ENCODE measurements at places on chromosomes 2 and 18. TPM values are rescaled to one million over a fixed set of nuclear protein-coding genes. Genes with fewer than 3 reads are reported as not detected.

The CXCR1 gene
- not detected for total RNA-seq

The CCDC142 gene
- 53.1 TPM for total RNA-seq

The DHRS9 gene
- total RNA-seq = 0.59 TPM

The BCL2 gene
- total RNA-seq = 69.3 TPM

The FTCDNL1 gene
- total RNA-seq = 1.8 TPM

The ZNF396 gene
- 2.9 TPM for total RNA-seq

The TBC1D8 gene
- total RNA-seq = 51.8 TPM

DNA sequence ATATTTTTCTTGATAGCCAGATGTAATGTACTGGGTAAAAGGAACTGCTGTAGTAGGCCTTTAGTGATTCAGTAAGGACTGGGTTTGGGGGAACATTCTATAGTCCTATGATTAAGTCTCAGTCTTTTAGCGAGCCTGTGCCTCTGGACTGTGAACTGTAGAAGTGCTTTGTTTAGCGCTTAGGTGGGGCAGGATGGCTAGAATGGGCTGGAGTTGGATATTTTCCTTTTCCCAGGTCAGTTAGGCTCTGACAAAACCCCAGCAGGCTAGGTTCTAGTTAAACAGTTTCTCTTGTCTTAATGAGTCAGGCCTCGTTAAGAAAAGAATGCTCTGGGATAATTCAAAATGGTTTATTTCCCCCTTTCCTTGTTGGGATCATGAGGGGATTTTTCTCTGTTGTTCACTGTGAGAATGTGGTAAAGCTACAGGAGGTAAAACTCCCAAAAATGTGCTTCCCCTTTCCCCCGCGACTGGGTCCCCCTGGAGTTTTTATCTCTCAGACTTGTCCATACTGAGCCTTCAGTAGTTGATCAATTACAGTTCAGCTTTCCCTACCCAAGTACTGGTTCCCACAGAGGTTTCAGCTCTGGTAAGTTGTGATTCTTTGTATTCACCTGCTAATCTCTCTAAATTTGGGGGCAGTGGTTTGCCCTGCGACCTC, 31.5 kb downstream of the EHBP1 start:
- H3K27me3 ChIP-seq = no peaks in the 10 kb centered on the region
- no peaks in the 10 kb centered on the region for H3K36me3 ChIP-seq
- DNase-seq = no peak
- peaks cover 71% of the 10 kb centered on the region for H3K4me1 ChIP-seq
- no peak overlapping the region for H3K4me3 ChIP-seq

DNA sequence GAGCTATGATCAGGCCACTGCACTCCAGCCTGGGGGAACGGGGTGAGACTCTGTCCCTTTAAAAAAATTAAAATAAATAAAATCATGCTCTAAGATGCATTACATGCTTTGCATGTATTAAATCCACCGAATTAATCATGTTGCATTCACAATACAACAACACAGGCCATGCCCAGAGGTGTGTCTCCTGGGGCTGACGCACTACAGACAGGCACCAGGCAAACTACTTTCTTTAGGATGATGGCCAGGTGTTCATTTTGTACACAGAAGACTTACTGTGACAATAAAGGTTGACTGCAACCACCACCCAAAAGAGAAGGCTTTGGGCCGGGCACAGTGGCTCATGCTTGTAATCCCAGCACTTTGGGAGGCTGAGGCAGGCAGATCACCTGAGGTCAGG, 226.8 kb upstream of the PXDN start:
- DNase-seq = no peak
- H3K36me3 ChIP-seq = no peaks in the 10 kb centered on the region
- H3K4me3 ChIP-seq = no peak overlapping the region
- no peaks in the 10 kb centered on the region for H3K27me3 ChIP-seq

DNA sequence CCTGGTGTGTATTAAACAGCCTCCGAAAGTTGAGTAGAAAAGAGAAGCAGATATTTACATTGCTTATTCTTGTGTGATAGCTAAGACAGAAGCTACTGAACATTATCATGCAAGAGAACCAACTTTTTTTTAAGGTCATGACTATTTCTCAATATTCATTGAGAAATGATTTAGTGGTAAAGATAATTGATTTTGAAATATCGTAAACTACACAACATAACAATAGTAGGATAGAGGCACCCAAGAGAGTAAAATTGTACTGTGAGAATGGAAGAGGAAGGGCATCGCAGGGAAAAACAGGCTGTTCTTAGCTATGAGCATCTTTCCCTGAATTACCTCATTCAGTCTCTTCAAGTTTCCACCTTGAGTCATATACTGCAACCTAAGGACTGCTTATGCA, 25.2 kb downstream of the HRH4 start:
- no peaks in the 10 kb centered on the region for H3K36me3 ChIP-seq
- DNase-seq = no peak
- H3K27ac ChIP-seq = no peak overlapping the region
- H3K4me3 ChIP-seq = no peak overlapping the region
- no peaks in the 10 kb centered on the region for H3K27me3 ChIP-seq

GRCh38 chr2:71821856-71822255, 325.8 kb downstream of the CYP26B1 start:
- no peak overlapping the region for H3K4me3 ChIP-seq
- H3K36me3 ChIP-seq = no peaks in the 10 kb centered on the region
- no peak for DNase-seq
- no peaks in the 10 kb centered on the region for H3K4me1 ChIP-seq

DNA sequence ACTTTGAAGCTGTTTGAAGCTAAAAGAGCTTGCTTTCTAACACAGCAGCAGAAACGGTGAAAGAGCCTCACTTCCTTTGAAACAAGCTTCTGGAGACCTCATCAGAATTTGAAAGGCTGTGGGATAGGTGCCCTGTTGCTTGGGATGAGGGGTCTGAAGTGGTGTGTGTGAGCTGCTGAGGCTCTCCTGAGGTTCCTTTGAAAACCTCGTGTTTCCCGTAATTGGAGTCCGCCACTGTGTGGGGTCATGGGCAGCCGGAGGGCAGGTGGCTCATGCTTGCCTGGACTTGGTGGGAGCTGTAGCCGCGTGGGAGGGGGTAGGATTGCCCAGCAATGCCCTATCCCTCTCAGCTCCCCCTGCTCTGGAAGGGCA, 34.4 kb downstream of the CABLES1 start:
- no peak for DNase-seq
- H3K27me3 ChIP-seq = no peaks in the 10 kb centered on the region
- no peak overlapping the region for H3K4me3 ChIP-seq
- no peaks in the 10 kb centered on the region for H3K36me3 ChIP-seq
- no peaks in the 10 kb centered on the region for H3K4me1 ChIP-seq

DNA sequence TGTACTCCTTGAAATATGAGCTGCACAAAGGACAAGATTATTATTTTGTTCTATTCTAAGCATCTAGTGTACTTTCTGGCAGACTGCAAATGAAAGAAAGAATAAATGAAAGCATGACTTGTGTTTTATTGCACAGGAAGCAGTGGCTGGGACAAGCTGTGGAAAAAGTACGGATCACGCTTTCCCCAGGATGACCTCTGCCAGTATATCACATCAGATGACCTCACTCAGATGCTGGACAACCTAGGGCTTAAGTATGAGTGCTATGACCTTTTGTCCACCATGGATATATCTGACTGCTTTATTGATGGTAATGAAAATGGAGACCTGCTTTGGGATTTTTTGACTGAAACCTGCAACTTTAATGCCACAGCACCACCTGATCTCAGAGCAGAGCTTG, 49.4 kb downstream of the HNMT start:
- no peaks in the 10 kb centered on the region for H3K36me3 ChIP-seq
- H3K4me1 ChIP-seq = peaks cover under 1% of the 10 kb centered on the region
- H3K4me3 ChIP-seq = no peak overlapping the region
- no peak overlapping the region for H3K27ac ChIP-seq
- no peak for DNase-seq

DNA sequence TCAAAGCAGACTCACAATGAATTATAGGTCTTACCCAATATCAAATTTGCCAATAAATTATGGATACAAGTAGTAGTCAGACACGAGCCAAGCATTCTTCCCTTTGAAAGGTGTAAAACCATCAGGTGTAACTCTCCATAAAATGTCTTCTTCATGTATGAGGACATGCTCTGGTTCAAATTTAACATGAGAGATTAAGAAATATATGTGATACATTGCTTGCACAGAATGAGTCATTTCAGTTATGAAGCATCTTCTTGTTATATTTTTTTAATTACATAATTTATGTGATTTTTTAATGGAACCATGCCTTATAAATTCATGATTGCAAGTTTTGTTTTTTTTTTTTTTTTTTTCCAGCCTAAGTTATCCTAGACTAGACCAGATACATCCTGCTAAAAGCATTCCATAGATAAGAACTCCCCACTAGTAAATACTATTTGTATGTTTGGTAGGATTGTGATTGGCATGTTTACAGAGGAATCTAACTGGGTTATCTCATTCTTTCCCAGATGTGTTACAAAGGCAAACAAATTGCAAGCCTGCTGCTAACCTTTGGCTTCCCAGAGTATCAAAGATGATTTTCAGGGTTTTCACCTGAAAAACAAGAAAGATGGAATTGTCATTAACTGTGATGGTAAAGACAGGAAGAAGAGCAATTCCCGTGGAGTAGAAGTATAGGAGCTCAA, 621.9 kb downstream of the XIRP2 start:
- no peak overlapping the region for H3K27ac ChIP-seq
- H3K36me3 ChIP-seq = no peaks in the 10 kb centered on the region
- no peak for DNase-seq
- no peaks in the 10 kb centered on the region for H3K4me1 ChIP-seq
- no peaks in the 10 kb centered on the region for H3K27me3 ChIP-seq
- no peak overlapping the region for H3K4me3 ChIP-seq

DNA sequence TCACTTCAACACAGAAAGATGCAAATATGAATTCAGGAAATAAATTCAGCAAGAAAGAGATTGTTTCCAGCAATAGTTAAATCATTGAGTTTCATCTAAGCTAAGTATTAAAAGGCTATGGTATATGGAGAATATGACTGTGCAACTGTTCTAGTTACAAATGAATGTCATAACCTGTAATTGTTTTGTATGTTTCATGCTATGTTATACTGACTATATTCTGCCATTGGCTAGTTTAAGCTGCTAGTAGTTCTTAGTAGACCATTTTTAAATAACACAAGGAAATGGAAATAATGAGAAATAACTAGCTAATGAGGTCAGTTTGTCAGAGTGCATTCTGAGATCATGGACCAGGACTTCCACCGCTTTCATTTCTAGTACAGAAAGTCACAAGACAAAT, 1154.9 kb upstream of the TMEFF2 start:
- no peak overlapping the region for H3K27ac ChIP-seq
- no peak for DNase-seq
- no peak overlapping the region for H3K4me3 ChIP-seq
- no peaks in the 10 kb centered on the region for H3K4me1 ChIP-seq
- no peaks in the 10 kb centered on the region for H3K36me3 ChIP-seq

GRCh38 chr2:133266041-133266925, 302.0 kb downstream of the NCKAP5 start:
- H3K4me3 ChIP-seq = peak overlapping the region; percentile 51
- H3K4me1 ChIP-seq = no peaks in the 10 kb centered on the region
- no peaks in the 10 kb centered on the region for H3K36me3 ChIP-seq
- peaks cover 11% of the 10 kb centered on the region for H3K27me3 ChIP-seq
- H3K27ac ChIP-seq = no peak overlapping the region
- no peak for DNase-seq

DNA sequence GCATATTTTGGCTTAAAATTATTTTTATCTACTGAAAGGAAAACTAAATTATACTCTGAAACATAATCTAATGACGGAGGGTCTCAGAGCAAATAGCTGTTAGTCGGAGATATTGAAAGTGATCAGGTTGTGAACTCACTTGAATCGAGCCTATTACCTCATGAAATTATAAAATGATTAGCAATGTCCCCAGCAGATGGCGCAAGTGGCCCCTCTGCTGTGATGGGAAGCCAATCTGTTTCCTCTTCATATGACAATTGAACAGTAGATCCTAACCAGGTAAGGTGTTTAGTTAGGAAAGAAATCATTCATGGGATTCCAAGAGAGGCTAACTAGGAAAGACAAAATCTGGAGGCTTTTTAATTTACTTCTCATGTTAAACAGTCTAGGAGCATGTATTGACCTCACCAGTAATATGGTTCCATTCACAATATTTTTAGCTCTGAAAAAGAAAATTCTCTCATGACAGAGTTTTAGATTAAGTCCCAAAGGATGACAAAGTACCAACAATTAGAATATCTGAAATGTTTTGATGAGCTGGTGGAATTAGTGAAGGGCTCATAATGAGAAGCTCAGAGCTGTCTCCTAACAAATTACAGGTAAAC, 29.9 kb upstream of the MPPE1 start:
- H3K4me1 ChIP-seq = no peaks in the 10 kb centered on the region
- DNase-seq = peak; percentile 96
- no peak overlapping the region for H3K4me3 ChIP-seq
- no peaks in the 10 kb centered on the region for H3K36me3 ChIP-seq

All from tibial nerve (tissue), 4 donors.